ENCODE measurements at places on chromosomes 2 and 18.
A peak's percentile ranks its signal among the peaks of the same experiment; 100 is the strongest.

DNA sequence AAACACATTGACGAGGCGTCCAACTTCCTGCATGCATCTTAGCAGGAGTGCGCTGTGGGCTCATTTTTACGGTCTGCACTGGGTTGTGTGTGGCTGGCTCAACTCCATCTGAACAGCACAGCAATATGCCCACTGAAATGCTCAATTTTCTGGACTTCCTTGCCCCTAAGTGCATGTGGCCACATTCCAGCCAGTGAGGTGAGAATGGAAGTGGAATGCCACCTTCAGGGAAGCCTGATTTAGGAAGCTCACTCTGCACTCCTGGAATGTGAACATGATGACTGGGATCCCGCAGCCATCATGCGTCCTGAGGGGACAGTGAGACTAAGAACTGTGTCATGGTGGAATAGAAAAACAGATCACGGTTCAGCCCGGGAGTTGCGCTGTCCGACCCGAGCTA is 76.2 kb downstream of the PSMG2 start:
- no peak for DNase-seq

DNA sequence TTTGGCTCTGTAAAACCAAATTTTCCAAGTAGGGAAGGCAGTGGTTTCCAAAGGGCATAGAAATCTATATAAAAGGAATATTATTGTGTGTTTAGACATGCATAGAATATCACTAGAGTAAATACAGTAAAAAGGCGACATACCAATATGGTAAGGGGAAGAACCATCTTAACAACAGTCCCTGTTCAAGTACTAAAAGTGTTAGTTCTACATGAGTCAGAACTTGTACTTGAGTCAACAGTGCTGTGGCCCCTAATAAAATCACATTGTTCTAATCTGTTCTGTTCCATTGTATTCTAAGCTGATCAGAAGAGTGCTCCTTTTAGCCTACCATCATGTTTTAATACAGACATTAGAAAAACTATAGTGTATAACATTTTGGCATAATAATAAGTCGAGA is 36.1 kb upstream of the TNFRSF11A start:
- DNase-seq, result no peak

DNA sequence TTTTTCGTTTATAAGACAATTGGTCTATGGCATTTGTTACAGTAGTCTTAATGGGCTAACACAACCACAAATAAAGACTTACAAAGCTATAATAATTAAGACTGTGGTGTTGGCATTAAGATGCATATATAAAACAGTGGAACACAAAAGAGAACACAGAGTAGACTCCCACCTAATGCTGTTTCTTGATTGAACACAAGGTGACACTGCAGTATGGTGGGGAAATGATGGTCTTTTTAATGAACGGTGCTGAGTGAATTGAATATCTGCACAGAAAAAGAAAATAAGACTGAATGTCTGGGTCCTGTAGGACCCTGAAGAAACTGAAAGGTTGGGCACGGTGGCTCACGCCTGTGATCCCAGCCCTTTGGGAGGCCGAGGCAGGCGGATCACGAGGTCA is 1136.6 kb upstream of the NXPH2 start:
- no peak for DNase-seq

DNA sequence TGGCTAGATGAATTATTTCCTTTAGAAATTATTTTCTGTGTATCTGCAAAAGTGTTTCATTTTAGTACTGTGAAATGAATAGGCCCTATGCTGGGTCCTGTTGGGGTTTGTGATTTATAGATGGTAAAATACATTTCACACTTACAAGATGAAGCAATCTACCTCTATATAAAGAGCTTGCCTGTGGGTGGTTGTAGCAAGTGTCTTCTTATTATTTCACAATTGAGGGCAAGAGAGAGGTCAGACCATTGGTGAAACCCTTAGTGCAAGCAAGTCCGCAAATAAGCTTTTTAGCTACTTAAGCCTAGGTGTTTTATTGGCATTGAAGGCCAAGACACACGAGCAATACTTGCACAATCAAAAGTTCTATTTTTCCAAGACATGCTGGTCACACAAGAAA is 153.1 kb downstream of the FMNL2 start:
- no peak for DNase-seq

- DNase-seq, result no peak
Observed at GRCh38 chr2:46644690-46645385, 165.5 kb downstream of the TMEM247 start.

- no peak for DNase-seq
Observed at GRCh38 chr2:190121971-190122370, 59.4 kb upstream of the MSTN start.

DNA sequence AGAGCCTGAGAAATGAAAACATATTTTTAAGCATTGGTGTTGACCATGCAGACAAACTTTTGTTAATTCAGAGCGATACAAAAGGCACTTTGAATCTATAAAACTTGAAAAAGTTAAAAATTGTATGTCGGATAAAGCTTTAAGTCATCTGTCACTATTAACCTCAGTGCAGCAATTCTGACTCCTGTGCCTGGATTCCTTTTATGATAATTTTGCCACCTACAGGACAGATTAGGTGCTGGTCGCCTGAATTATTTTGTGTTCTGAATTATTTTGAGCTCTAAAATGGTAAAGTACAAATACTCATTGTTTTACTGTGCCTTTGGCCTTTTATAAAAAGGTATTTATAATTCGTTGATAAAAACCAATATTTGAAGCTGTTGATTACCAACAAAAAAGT is 19.4 kb upstream of the RNF138 start:
- DNase-seq, result no peak

GRCh38 chr2:11667194-11667593 is 2.8 kb downstream of the NTSR2 start:
- DNase-seq, result no peak

- no peak for DNase-seq
Observed at GRCh38 chr18:49162226-49162864, 211.6 kb upstream of the SMAD7 start.

DNA sequence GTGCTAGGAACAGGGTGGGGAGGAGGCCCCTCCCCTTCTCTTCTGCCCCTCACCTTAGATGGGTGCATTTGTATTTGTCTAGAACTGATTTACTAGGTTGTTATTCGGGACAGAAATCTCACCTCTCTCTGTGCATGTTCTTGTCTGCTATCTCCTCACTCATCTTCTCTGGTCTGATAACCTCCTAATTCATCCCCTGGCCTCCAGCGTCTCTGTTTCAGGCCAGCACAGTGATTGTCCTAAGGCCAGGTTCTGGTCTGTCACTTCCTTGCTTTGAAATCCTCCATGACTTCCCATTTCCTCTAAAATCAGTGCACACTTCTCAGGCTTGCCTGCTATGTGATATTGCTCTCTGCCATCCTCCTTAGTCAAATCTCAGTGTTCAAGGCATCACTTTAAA is 58.4 kb downstream of the CELF4 start:
- DNase-seq, result no peak

GRCh38 chr2:13522917-13523821 is 806.4 kb downstream of the TRIB2 start:
- no peak for DNase-seq

- no peak for DNase-seq
Observed at GRCh38 chr2:169478745-169479256, 493 bp upstream of the BBS5 start.

DNA sequence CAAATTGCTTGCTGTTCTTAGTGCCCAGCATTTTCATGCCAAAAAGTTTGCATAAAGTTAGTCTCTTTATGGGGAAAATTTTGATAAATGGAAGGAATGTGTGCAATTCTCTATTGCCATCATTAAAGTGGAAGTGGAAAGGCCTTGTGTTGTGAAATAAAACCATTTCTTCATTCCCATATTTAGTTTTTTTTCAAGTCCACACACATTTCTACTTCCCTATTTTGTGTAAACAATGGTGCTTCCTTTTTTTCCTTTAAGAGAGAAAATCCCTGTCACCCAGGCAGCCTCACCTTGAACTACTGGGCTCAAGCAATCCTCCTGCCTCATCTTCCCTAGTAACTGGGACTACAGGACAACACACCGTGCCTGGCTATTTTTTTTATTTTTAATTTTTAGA is 42.3 kb upstream of the NCOA1 start:
- no peak for DNase-seq

GRCh38 chr2:8575834-8576423 is 105.9 kb upstream of the ID2 start:
- DNase-seq, result no peak

DNA sequence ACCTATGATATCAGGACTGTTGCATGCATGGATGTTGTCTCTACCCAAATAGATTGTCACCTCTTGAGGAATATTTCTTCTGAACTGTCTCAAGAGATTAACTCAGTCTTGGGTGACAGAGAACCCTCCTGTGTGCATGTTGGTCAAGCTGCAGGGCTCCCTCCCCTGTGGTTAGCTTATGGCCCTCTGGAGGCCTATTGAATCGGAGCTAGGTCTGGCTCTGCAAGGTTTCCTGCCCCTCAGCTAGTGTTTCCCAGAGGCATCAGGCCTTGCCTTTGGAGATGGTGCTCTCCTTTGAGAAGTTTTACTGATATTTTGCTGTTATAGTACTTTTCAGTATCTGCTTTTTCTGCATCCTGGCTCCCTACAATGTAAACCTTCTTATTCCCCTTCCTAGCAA is 769.2 kb upstream of the FAM98A start:
- no peak for DNase-seq

- peak; percentile 22 for DNase-seq
Observed at GRCh38 chr18:25819746-25820363, 270.6 kb downstream of the SS18 start.

All from NCI-H2171 (cell line).